ENCODE measurements at places on chromosomes 4 and X.
A peak's percentile ranks its signal among the peaks of the same experiment; 100 is the strongest.

- DNase-seq = no peak
- H3K4me1 ChIP-seq = peaks cover 34% of the 10 kb centered on the region
- no peak overlapping the region for H3K4me3 ChIP-seq
- no peaks in the 10 kb centered on the region for H3K36me3 ChIP-seq
- no peaks in the 10 kb centered on the region for H3K27me3 ChIP-seq
These were observed 41.0 kb downstream of the MID1 start for GRCh38 chrX:10579112-10580011.

- no peaks in the 10 kb centered on the region for H3K36me3 ChIP-seq
- no peak overlapping the region for H3K4me3 ChIP-seq
- no peak for DNase-seq
- H3K27me3 ChIP-seq = no peaks in the 10 kb centered on the region
- no peaks in the 10 kb centered on the region for H3K4me1 ChIP-seq
- H3K27ac ChIP-seq = no peak overlapping the region
These were observed 32.0 kb upstream of the XK start for GRCh38 chrX:37653397-37654085.

- no peaks in the 10 kb centered on the region for H3K36me3 ChIP-seq
- no peaks in the 10 kb centered on the region for H3K27me3 ChIP-seq
- no peak overlapping the region for H3K4me3 ChIP-seq
- H3K4me1 ChIP-seq = no peaks in the 10 kb centered on the region
- no peak for DNase-seq
These were observed 534.4 kb upstream of the PCDH10 start for GRCh38 chr4:132614682-132615081.

DNA sequence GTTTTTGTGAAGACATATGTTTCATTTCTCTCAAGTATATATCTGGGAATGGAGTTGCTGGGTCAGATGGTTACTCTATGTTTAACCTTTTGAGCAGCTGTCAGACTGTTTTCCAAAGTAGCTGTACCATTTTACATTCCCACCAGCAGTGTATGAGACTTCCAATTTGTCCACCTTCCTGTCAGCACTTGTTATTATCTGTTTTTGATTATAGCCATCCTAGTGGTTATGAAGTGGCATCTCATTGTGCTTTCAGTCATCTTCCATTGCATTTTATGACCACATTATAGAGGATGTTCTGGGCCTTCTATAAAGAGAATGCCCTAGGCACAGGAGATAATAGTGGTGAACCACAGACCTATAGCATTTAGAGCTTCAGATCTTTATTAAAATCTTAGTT is 39.2 kb downstream of the CLCN4 start:
- H3K27me3 ChIP-seq = no peaks in the 10 kb centered on the region
- H3K4me3 ChIP-seq = no peak overlapping the region
- peak overlapping the region; percentile 8 for H3K27ac ChIP-seq
- H3K4me1 ChIP-seq = no peaks in the 10 kb centered on the region

DNA sequence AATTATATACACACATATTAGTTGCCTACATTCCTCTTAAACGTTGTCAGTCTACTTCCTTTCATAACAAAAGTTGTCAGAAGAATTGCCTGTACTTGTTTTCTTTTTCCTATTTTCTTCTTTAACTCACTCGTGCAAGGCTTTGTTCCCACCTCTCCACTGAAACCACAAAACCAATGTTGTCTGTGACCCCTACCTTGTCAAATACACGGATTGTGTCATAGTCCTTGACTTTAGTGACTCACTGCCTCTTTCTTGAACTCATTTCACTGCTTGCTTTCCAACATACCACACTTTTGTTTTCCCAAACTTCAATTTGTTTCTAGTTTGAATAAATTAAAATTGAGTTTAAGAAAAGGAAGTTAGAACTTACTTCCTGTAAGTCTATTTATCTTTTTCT is 283.9 kb upstream of the AGA start:
- H3K27ac ChIP-seq = no peak overlapping the region
- H3K27me3 ChIP-seq = no peaks in the 10 kb centered on the region
- no peak for DNase-seq
- H3K4me1 ChIP-seq = no peaks in the 10 kb centered on the region

GRCh38 chr4:8866828-8867623 is 4.6 kb downstream of the HMX1 start:
- H3K4me1 ChIP-seq = no peaks in the 10 kb centered on the region
- H3K27ac ChIP-seq = no peak overlapping the region
- H3K36me3 ChIP-seq = no peaks in the 10 kb centered on the region
- no peak for DNase-seq
- H3K27me3 ChIP-seq = peaks cover 67% of the 10 kb centered on the region
- H3K4me3 ChIP-seq = no peak overlapping the region

GRCh38 chr4:158993891-158994290 is 109.0 kb upstream of the RAPGEF2 start:
- H3K4me3 ChIP-seq = no peak overlapping the region
- H3K27me3 ChIP-seq = no peaks in the 10 kb centered on the region
- DNase-seq = no peak
- no peaks in the 10 kb centered on the region for H3K36me3 ChIP-seq
- H3K4me1 ChIP-seq = peaks cover 6% of the 10 kb centered on the region
- H3K27ac ChIP-seq = no peak overlapping the region

DNA sequence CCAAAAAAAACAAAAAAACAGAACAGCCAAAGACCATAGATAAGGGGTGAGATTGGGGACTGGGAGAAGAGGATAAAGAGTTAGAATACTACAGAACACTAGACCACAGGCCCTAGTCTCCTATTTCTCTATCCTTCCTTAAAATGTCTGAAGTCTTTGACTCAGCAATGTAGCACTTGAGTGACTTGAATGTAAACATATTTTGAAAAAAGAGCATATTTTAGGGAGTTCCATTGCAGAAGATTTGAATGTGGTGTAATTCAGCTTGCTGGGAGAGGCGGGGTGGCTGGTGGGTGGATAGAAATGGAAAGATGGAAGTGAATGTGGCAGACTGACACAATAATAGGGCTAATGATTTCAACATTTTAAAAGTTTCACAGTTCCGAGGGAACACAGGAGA is 144.9 kb downstream of the CHIC2 start:
- H3K27ac ChIP-seq = peak overlapping the region; percentile 71
- no peak for DNase-seq
- no peaks in the 10 kb centered on the region for H3K27me3 ChIP-seq
- H3K4me3 ChIP-seq = no peak overlapping the region

GRCh38 chr4:41624765-41625164 is 86.8 kb downstream of the LIMCH1 start:
- H3K4me3 ChIP-seq = no peak overlapping the region
- H3K27me3 ChIP-seq = no peaks in the 10 kb centered on the region
- no peak for DNase-seq
- H3K4me1 ChIP-seq = no peaks in the 10 kb centered on the region
- H3K27ac ChIP-seq = no peak overlapping the region

DNA sequence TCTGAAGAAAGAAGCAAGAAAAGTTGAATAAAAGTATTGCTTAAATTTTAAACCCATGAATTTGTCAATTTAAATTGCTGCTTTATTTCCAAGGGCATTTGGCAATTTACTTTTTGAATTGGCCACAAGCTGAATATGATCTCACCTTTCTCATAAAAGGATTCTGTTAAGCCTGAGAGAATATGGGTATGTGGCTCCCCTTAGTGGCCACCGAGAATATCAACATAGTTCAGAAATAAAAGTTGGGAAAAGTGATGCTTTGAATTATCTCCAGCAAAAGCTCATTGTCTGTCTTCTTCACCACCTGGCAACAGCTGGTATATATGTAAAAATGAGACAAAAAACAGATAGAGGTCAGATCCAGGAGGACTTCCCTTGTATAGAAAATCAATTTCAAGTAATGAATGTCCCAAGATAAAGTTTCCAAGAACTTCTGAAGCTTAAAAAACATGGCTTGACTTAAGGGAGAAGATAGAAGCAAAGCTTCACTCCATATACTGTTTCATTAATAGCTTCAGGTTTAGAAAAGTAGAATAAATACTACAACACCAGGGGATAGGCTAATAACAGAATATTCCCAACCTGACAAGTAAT is 290.7 kb upstream of the FAM241A start:
- no peaks in the 10 kb centered on the region for H3K4me1 ChIP-seq
- DNase-seq = no peak
- H3K4me3 ChIP-seq = no peak overlapping the region
- no peak overlapping the region for H3K27ac ChIP-seq

Measured in heart left ventricle (tissue), 16 donors.